Cardiac septum (tissue), 1 donor: ENCODE measurements at places on chromosomes 7 and 10. TPM values are rescaled to one million over a fixed set of nuclear protein-coding genes. Genes with fewer than 3 reads are reported as not detected.

Gene SMO
- 4.7 TPM for total RNA-seq

DNA sequence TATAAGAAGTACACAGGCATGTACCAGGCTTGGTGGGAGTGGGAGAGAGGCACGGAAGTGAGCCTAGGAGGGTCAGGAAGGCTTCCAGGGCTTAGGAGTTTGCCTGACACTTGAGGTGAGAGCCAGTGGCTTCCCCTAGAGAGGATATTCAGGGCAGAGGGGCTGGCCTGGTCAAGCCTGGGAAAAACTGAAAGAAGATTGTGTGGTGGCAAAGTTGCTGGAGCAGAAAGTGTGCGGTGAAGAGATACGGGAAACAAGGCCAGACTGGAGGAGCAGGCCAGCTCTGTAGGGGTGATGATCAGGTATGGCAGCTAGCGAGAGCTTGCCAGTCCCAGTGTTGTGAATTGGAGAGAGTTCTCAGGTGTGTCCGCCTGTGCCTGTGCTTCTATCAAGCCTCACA is 129.9 kb downstream of the CCNY start:
- no peak for DNase-seq

GRCh38 chr7:29557954-29558353 is 5.7 kb upstream of the PRR15 start:
- no peak for DNase-seq

- no peak for DNase-seq
These were observed 275.7 kb downstream of the CELF2 start for GRCh38 chr10:11293332-11293731.

GRCh38 chr10:121121462-121121861 is 270.3 kb downstream of the WDR11 start:
- DNase-seq: no peak

GRCh38 chr7:45514944-45515343 is 59.2 kb upstream of the ADCY1 start:
- DNase-seq: no peak

GRCh38 chr10:4051641-4052151 is 266.7 kb upstream of the KLF6 start:
- no peak for DNase-seq

GRCh38 chr7:142153400-142153799 is 41.9 kb downstream of the MGAM2 start:
- DNase-seq: no peak

DNA sequence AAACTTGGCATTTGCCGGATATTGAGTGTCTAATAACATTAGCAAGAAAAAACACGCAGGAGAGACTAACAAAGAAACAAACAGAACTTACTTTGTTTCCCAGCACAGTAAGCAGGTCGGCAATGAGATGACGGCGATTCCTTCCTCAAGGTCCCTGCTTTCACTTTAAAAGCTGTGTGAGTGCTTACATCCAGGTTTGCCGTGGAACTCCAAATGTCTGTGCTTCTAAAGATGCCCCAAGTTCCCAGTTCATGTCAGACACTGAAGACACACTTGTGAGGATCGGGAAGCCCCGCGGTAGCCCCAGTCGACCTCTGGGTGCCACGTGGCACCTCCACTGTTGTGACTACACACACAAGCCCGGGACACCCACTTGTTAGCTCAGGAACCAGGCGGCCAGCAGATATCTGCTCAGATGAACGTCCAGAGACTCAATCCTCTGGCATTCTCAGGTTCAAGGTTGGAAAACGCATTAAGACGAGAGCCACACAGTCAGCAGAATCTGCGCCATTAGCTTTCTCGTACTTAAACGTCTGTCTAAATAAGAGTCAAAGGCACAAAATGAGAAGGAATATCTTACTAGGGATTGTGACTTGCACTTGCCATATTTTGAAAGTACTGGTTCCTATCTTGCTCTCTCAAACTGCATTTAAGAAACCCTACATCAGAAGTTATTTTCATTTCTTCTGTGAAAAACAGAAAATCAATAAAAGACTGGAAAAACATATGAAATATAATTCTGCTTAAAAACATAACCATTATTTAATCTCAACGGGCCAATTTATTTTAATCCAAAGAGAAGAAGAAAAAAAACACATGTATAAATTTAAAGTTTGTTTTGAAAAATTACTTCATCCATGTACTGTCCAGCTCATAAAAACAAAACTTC is 207.6 kb upstream of the KLF14 start:
- DNase-seq: no peak

GRCh38 chr7:112744818-112745217 is 45.4 kb downstream of the TMEM168 start:
- no peak for DNase-seq

DNA sequence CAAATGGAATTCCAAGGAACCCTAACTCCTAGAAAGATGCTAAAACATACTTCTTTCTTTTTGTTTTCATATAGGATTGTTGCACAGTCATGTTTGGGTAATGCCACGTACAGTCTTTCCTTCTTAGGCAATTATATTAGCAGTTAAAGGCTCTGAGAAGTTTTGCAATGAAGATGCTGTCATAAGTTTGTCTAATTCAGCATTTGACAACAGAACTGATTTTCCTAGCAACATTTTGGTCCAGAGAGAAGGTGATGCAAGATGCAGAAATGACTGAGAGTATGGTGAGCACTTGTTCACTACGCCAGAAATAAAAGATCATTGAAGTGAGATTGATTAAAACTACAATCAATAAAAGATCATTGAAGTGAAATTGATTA is 184.0 kb upstream of the PLXNA4 start:
- no peak for DNase-seq

DNA sequence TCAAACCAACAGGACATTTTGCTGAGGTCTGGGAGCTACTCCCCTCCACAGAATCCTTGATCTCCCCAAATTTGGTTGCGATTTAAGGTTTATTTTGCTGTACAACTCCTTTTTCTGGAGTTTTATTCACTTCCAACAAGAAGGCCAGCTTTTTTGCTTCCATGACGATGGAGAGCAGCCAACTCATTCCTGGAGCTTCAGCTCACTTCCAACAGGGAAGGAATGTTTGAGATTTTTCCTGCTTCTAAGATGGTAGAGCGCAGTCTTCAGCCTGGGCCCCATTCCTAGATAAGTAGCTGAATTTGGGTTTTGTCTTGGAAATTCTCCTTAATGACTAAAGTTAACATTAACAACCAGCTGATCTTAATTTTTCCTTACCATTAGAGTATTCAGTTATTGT is 30.9 kb upstream of the CREB3L2 start:
- no peak for DNase-seq

DNA sequence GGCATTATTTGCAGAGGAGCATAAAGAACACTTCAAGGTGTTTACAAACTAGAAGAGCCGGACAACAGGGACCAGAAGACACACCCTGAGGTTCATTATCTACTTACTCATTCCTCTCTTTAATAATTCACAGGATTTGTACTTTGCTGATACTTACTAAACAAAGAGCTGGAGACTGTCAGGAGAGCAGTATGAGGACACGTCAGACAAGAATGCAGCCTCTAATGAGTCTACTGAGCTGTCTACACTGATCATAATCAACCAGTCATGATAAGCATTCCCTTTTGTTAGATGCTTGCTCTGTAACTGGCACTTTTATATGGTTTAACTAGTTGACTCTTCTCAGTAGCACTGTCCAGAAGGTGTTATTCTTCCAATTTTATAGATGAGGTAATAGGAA is 243.3 kb upstream of the CDC14C start:
- no peak for DNase-seq
